NCI-H1417 (cell line): ENCODE measurements at places on chromosomes 1 and 21.

DNA sequence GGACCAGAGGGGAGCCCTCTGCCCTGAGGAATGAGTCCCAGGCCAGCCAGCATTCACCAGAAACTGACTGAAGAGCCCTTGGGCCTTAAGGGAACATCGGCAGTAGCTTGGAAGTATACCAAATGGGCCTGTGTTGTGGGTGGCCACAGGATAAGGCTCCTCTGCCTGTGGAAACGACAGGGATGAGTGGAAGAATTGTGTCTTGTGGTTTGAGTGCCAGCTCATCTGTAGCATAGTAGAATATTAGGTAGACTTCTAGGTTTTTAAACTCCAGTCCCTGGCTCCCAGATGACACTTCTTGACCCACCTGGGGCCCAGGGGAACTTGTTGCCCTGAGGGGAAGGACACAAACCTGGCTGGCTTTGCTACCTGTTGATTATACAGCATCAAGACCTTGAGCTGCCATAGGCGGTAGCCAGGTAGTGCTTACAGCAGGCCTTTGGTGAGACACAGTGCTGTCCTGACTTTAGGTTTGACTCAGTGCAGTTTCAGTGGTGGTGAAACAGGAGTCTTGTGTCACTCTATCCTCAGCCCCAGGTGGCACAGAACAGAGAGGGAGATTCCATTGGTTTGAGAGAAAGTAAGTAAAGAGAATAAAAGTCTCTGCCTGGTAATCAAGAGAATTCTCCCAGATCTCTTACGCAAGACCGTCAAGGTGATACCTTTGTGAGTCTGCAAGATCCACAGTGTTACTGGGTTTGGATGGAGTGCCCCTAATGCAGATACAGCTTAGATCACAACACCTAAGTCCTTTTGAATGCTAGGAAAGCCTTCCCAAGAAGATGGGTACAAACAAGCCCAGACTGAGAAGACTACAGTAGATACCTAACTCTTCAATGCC lies 50.2 kb downstream of the RABGAP1L start:
- no peak for DNase-seq

GRCh38 chr1:106290805-106291501 lies 765.5 kb upstream of the PRMT6 start:
- DNase-seq = no peak

DNA sequence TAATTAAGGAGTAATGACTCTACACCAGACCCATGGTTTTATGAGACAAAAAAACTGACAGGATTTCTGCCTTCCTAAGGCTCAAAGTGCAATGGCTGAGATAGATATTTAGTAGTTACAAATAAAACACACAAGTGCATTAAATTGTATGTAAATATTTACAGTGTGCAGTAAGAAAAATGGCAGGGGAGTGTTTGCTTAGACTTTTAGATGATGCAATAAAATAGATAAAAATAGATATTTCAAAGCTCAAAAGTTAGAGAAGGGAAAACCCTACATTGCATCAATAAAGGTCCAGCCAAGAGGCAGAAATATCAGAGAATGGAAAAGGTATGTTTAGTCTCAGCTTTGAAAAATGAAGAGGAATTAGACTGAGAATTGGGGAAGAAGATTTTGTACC lies 226.3 kb upstream of the FGGY start:
- DNase-seq = no peak

DNA sequence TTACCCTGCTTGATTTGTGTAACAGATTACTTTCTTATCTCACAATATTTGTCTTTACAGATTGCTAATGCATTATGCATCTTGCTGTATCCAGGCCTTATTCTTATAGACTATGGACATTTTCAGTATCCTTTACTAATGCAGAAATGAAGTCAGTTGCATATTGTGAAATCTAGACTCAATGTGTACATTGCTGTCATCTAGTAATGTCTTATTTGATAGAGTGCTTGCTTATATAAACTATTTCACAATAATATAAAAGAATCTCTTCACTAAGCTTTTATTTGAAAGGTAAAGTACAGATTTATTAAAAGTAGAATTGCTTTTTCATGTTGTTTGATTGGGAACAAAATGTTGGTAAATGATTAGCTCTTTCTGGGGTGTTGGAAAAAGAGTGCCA lies 39.6 kb downstream of the ALG6 start:
- DNase-seq = no peak

DNA sequence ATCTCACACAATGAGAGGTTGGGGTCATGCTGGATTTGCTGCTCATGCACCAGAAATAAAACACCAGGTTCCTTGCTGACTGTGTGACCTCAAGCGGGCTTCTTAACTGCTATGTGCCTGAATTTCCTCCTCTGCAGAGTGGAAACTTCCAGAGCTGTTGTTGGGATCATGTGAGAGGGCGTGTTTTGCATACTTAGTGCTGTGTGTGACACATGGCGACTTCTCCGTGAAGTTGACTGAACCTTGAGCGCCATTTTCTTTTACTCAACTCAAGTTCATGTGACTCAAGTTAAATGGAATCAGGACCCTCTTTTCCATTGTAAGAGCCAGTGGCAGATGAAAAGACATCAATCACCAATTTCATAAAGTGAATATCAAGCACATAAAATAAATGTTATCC lies 224.0 kb downstream of the KIF26B start:
- DNase-seq = no peak

- no peak for DNase-seq
These were observed 235.7 kb upstream of the RAB4A start for GRCh38 chr1:229035054-229035747.

GRCh38 chr1:202329891-202330290 lies 11.8 kb downstream of the UBE2T start:
- DNase-seq = no peak

GRCh38 chr1:156499842-156500542 lies 583 bp downstream of the MEF2D start:
- DNase-seq = no peak

- no peak for DNase-seq
These were observed 6.5 kb upstream of the IBA57 start for GRCh38 chr1:228159008-228159665.

DNA sequence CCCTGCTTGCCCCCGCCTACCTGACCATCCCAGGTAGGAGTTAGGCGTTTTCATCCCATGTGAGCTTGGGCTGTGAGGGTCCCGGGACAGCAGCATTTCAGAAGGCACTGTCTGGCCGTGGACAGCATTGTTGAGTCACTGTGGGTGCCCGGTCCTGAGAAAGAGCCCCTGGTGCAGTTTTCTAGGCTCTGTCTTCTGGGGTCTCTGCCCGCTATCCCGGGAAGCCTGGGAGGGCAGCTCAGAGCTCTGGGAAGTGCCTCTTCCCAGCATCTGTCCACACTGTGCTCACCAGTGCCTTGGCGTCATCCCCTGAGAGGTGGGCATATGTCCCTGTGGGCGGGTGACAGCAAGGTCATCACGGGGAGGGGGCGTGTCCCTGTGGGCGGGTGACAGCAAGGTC lies 11.4 kb upstream of the ZNF669 start:
- no peak for DNase-seq
